Stimulated activated naive CD4-positive, alpha-beta T cell treated with Interleukin-2 at 50 U/mL for 16 hours (primary cell): ENCODE measurements at places on chromosomes 2 and 18.

GRCh38 chr2:235541838-235542549 lies 48.2 kb downstream of the AGAP1 start:
- DNase-seq: no peak

GRCh38 chr18:29849144-29849543 lies 1193.4 kb downstream of the DSC3 start:
- no peak for DNase-seq

GRCh38 chr2:77520641-77521547 lies 1.3 kb downstream of the LRRTM4 start:
- no peak for DNase-seq

- no peak for DNase-seq
Measured at GRCh38 chr2:38037325-38037724, 38.6 kb downstream of the CYP1B1 start.

DNA sequence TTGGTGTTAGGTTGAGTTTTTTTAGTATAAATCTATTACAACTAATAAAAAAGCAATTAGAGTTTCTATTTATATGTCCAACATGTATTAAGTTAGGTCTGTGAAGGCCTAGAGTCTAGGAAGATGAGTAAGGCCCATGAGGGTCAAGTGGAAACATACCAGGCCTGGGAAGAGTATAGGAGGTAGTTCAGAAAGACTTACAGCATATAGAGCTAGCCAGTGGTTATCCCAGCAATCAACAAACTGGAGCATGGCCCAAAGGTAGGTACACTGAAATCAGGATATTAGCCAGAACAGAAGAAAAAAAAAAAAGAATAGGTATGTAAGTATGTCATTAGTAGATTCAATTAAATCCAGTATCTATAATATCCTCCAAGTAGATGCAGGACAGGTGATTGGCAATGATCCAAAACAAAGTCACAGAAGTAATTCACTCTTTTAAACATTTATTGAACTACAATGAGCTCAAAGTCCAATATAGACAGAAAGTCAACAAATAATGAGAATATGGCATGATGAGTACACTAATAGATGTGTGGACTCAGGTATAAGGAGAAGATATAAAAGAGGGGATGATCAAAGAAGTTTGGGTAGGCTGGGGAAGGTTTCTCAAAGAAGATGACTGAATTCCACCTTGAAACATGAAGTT lies 70.3 kb downstream of the IKZF2 start:
- DNase-seq: no peak
